Tongue (tissue), 3 donors: ENCODE measurements at places on chromosomes 2 and 18. TPM values are rescaled to one million over a fixed set of nuclear protein-coding genes. Genes with fewer than 3 reads are reported as not detected.

- DNase-seq, result no peak
Observed at GRCh38 chr2:99421469-99421868, 68.3 kb downstream of the REV1 start.

DNA sequence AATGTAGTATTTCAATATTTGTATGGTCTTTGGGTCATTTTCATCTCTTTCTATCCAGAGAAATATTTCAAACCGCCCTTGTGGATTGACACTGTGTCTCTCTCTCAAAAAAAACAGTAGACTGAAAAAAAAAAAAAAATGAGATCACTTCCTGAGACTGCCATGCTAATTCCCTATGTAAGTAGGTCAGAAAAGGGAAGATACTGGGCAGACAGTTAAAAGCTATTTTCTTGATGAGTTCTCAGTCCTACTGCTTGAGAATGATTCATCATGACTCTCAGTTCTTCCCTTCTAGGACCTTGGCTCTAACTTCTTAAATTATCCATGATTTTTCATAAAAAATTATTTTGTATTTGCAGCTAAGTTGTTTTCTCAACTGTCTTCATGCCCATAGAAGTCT, 672.3 kb upstream of the REG3G start:
- DNase-seq, result no peak

GRCh38 chr2:212227755-212228154, 310.8 kb downstream of the ERBB4 start:
- DNase-seq, result peak; percentile 73

The PLGLB2 gene
- total RNA-seq, result 2.6 TPM

- DNase-seq, result no peak
Observed at GRCh38 chr18:13809043-13809430, 14.9 kb upstream of the MC5R start.

DNA sequence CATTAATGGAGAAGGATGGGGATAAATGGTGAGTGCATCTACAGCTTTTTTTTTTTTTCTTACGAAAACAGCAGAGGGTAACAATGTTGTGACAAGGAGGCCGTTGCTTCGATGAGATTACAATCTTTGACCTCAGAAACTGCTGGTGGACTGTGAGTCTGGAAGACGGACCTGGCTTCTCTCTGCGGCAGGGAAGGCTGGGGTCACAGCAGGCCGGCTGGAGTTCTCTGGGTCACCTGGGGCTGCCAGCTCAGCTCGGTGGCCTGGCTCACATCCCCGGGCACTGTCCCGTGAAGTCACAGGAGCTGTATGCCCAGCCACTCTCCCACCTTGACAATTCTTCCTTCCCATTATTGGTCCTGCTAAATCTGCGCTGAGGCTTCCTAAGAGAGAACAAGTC, 160.8 kb downstream of the ACKR3 start:
- DNase-seq, result no peak

GRCh38 chr2:207762146-207762545, 7.6 kb downstream of the FZD5 start:
- no peak for DNase-seq

The REG3G gene
- total RNA-seq, result not detected

The WDFY1 gene
- 58.8 TPM for total RNA-seq

DNA sequence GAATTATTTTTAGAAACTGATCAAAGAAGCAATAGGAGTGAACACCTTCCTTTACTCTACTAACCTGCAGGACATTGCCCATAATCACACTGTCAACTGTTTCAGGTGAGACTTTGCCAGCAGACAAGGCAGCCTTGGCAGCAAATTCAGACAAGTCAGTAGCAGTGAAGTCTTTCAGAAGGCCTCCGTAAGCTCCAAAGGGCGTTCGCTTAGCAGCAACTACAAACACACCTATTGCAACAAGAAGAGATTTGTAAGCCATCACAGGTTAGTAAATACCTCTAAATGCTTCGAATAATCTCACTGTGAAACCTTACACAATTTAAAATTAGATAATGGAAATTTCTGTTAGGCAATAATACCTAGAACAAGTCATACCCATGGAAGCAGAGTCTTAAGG, 10.7 kb downstream of the ACAA2 start:
- no peak for DNase-seq

- no peak for DNase-seq
Observed at GRCh38 chr2:67919490-67919889, 143.3 kb downstream of the C1D start.

DNA sequence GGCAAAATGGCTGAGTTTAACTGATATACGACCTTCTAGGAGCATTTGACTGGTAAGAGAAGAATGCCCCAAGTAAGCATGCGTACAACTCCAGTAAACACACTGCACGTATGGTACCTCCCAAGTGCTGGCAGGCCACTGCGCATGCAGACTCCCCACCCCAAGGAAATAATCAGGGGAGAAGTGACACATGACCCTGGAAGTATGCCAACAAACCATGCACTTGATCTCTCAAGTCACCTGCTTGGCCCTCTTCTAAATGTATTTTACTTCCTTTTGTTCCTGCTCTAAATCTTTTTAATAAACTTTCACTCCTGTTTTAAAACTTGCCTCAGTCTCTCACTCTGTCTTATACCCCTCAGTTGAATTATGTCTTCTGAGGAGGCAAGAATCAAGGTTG, 129.8 kb upstream of the COL5A2 start:
- DNase-seq, result no peak

DNA sequence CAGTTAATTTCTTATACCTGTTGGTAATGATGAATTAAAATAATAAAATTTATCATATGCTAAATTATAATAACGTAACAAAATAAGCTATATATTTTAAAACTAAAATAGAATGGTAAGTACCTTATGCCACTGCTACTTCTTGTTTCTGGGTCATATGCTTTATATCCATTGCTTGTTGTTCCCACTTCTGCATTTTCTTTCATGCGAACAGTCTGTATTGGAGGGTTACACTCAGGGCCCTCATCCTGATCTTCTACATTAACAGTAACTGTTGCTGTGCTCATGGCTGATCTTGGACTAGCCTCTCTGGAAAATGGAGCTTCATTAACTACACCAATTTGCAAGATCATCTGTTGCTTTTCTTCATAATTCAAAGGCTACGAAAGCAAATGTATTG, 22.2 kb downstream of the DSC2 start:
- no peak for DNase-seq

- DNase-seq, result peak; percentile 20
Observed at GRCh38 chr2:229910832-229911412, 10.9 kb downstream of the TRIP12 start.
